CD14-positive monocyte (primary cell): ENCODE measurements at places on chromosomes 16 and 17.

DNA sequence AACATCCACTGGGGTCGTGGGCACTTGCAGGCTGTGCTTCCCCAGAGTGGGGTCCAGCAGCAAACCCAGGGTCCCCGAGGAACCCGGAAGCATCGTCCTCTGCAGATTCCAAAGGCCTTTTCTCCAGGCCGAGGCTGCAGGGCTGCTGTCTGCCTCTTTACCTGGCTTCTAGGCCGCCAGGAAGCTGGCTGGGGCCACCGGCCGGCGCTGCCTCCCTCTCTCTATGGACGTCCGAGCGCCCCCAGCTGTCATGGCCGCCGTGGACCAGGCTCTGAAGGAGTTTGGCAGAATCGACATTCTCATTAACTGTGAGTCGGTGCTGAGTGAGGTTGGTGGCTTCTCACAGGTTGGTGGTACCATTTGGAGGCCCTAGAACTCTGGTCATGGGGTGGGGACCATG is 5.6 kb downstream of the DECR2 start:
- DNase-seq, result no peak

DNA sequence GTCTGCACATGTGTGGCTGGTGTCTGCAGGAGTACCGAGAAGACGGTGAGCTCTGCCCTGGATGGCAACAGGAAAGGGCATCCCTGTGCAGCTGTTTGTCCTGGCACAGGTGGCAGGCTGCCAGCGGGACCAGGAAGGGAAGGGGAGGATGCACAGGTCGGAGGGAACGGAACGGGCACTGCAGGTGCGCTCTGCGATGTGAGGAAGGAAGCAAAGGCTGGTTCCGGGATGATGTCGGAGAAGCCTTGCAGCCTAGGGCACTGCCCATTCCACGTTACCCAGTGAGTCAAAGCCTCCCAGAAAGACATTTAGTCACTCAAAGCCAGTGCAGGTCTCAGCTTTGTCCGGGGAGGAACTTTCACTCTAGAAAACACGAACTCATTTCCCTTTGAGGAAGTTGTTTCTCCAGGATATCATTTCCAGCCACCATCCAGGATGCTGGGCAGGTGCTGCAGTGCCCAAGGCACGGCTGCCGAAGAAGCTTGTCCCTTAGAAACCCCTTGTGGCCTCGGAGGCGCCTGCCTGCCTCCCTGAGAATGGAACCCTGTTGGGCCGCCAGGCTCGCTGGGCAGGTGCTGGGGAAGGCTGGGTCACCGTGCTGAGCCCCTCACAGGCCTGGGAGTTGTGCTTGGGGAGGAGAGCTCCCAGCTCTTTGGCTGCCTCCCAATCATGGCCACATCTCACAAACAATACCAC is 4.5 kb upstream of the TMEM235 start:
- DNase-seq, result peak; percentile 79

DNA sequence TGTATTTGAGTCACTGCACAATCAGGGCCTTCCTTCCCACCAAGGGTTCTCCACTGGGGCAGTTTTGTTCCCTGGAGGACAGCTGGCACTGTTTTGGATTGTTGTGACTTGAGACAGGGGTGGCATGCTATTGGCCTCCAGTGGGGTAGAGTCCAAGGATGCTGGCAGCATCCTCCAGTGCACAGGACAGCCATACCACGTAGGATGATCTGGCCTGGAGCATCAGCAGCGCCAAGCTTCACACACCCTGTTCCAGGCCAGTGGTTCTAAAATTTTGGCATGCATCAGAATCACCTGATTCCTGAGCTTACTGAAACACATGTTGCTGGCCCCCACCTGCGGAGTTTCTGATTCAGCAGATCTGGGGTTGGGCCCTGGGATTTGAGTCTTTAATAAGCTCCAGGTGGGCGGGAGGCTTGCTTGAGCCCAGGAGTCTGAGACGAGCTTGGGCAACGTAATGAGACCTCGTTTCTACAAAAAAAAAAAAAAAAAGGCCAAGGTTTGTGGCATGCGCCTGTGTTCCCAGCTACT is 83.2 kb downstream of the MGAT5B start:
- DNase-seq, result no peak

DNA sequence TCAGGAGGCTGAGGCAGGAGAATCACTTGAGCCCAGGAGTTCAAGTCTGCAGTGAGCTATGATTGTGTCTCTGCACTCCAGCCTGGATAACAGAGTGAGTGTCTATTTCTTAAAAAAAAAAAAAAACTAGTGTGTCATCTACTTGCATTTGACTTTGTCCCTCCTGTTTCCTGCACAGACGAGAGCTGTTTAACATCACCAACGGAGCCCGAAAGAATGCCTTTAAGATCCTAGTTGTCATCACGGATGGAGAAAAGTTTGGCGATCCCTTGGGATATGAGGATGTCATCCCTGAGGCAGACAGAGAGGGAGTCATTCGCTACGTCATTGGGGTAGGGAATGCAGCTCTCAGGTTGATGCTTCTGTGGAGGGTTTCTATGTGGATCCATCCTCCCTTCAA is 13.4 kb downstream of the ITGAM start:
- no peak for DNase-seq

DNA sequence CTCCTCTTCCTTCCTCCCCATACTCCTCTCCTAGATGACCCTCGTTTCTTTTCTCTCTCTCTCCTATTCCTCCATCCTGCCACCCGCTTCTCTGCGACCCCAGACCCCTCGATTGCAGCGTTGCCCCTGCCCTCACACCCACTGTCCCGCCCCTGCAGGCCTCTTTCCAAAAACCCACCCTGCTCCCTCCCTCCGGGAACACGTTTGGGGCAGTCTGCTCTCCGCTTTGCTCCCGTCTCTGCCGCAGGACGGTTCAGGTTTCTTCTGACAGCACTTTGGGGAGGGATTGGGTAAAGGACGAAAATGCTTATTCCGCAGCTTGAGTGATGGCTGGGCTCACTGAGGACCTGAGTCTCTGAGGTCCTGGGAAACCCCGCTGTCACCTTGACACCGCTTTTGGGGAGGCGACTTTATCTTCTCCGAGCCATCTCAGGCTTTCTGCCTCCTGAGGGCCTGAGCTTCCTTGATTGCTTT is 690 bp downstream of the NDE1 start:
- DNase-seq, result peak; percentile 16

DNA sequence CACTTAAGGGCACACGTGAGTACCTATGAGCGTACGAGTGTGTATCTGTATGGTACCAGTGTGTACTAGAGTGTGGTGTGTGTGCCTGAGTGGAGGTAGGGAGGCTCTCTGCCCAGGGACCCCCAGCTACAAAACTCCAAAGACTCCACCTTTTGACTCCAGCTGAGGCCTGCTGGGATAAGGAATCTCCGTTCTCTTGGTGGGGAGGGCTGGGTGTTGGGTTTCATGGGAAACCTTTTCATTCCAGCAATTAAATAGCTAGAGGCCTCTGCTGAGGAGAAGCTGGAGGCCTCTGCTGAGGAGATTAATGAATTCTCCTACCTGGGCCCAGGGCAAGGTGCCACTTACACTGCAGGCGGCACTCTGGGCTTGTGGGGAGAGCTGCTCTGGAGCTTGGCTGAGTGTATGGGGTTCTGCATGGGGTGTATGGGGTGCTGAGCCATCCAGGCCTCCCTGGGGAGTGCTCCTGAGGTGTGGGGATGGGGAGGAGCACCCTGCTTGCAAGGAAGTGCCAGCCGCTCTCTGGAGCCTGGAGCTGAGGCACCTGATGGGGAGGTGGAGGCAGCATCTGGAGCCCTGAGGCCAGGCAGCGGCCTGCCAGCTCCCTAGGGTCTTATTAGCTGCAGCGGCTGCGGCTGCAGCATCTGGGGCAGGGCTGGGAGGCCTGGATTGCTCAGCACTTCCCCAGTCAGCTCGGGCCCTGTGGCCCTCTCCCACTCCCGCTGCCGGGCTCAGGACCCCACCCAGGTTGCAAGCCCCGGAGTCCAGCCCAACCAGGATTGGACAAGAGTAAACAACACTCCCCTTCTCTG is 4.6 kb downstream of the ANKRD13B start:
- DNase-seq, result no peak

DNA sequence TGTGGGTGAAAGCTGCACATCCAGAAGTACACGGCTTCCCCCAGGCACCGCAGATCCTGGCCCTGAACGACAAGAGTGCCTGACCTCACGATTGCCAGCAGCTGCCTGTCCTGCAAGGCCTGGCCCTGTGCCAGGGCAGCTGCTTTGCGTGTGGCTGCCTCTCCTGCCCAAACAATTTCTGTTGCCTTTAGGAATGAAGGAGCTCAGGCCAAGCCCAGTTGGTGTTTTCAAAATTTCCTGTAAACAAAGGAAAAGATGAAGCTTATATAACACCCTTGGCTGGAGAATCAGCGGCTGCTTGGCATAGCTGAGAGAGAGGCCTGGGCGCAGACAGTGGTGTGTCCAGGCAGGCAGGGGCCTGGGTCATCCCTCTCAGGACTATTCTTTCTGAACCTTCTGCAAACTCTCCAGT is 11.7 kb upstream of the SLC47A2 start:
- peak; percentile 27 for DNase-seq

DNA sequence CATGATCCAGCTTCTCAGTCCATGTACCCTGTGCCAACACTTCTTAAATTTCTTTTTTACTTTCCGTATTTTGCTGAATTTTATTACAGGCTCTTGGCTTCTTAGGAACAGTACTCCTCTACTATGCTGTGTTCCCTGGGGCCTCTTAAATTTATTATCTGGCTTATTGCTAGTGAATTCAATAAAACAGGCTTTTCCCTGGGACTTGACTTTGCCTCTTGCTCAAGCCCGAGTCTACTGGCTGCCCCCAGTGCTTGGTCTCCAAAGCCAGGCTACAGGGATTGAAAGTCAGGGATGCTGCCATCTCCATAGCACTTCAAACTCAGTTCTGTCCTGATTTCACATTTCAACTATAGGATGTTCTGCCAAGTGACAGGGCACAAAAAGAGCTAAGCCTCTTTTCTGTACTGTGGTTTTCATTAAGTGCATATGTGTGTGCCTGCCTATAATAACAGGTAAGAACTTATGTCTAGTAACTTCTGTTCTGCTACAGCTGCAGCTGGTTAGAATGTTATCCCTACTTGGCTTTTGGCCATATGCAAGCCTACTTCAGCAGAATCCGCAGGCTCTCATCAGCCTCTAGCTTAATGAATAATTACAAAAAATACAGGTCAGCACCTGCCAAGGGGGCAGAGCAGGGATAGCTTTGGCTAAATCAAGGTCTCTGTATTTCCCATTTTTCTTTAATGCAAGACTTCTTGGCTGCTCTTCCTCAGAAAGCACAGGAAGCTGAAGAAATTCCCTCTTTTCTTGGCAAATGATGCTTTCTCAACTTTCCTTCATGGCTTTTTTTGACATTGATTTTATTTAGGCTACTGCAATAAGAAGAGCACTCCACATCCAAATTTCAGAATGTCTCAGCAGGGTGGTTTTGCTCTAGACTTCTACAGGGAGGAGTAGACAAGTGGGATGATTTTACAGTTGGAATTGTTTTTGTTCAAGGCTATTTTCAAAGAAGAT is 8.2 kb downstream of the FAM20A start:
- DNase-seq, result no peak

- DNase-seq, result no peak
Observed at GRCh38 chr16:13307255-13307654, 405.9 kb downstream of the SHISA9 start.

- no peak for DNase-seq
Observed at GRCh38 chr16:86986809-86987487, 330.2 kb downstream of the C16orf95 start.

DNA sequence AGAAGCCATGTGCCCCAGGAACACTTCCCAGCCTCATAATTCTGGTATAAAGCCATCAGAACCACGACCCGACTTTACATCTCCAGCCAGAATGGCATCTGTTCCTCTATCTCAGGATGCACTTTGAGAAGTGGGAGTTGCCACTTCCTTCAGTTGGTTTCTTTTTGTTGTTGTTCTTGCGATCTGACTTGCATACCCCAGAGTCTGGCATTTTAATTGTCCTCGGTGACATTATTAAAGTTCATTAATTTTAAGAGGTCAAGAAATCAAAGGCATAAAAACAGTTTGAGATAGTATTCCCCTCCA is 13.5 kb downstream of the MARCHF10 start:
- no peak for DNase-seq

GRCh38 chr16:86229866-86230656 is 280.3 kb upstream of the FOXF1 start:
- DNase-seq, result no peak

- no peak for DNase-seq
Observed at GRCh38 chr16:27455700-27456099, 53.7 kb downstream of the IL21R start.

- no peak for DNase-seq
Observed at GRCh38 chr17:81844887-81845286, 10.0 kb upstream of the PPP1R27 start.
